Endothelial cell (in vitro differentiated cells): ENCODE measurements at places on chromosomes 2 and 18. TPM values are rescaled to one million over a fixed set of nuclear protein-coding genes. Genes with fewer than 3 reads are reported as not detected.
A peak's percentile ranks its signal among the peaks of the same experiment; 100 is the strongest.

DNA sequence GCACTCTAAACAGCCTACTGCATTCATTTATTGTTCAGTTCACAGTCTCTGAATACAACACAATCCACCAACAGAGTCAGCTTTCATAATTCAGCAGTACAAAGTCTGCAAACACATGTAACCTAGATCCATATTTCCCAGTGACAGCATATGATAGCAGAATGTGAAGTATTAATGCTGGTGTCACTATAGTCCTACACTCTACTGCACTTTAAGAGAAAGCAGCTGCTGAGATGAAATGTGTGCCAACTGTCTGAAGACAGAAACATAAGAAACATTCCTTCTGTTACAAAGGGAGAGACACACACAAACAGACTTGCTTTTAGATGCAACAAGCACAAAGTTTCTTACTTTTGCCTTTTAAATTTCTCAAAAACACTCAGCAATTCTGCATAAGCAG lies 441.8 kb downstream of the ZEB2 start:
- no peak overlapping the region for H3K27ac ChIP-seq
- H3K4me3 ChIP-seq, result no peak overlapping the region
- H3K4me1 ChIP-seq, result peaks cover 7% of the 10 kb centered on the region
- H3K36me3 ChIP-seq, result peaks cover 2% of the 10 kb centered on the region
- no peak for DNase-seq

- no peak overlapping the region for H3K4me3 ChIP-seq
- H3K36me3 ChIP-seq, result no peaks in the 10 kb centered on the region
- no peaks in the 10 kb centered on the region for H3K4me1 ChIP-seq
- peaks cover 2% of the 10 kb centered on the region for H3K27me3 ChIP-seq
- H3K27ac ChIP-seq, result no peak overlapping the region
Measured at GRCh38 chr2:233005096-233005495, 8.0 kb downstream of the NGEF start.

DNA sequence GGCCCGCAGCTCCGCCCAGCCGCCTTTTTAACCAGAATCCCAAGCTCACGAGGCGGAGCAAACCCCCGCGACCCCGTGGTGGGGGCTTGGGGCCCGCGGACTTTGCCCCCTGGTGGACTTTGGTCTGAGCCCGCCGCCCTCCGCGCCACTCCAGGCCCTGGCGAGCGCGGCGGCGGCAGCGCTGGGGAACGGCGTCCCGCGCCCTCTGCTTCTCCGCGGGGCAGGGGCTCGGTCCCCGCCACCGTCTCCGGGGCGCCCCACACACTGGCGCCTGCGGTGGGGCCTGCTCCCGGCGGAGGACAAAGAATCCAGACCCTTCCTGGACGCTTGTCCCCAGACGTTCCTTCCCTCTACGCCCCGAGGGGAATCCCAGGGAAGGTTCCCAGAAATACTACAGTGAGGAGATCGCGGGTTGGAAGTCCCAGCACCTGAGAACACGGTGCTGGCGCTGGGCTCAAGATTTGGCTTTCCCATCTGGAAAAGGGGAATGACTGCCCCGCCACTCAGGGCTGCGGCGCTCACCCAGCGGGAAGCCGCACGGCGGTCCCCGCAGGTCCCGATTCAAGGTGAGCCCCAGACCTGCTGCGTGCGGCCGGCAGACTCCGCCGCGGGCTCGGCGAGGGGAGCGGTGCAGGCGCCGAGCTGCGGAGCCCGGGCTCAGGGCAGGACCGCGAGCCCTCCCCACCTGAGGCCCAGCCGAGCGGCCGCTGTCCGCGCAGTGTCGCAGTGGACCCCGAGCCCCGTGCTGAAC lies at the start of gene HAAO:
TSS of gene HAAO (minus strand) at position 1 of the 751 bp plus-strand sequence. CDS start 47 bp downstream, outside the sequence.
- peak within 1 kb of the TSS; percentile 72 for H3K27ac ChIP-seq
- H3K4me1 ChIP-seq, result peaks cover 41% of the 10 kb centered on the region
- peaks cover 19% of the 10 kb centered on the region for H3K36me3 ChIP-seq
- H3K4me3 ChIP-seq, result peak within 1 kb of the TSS; percentile 89
- peak; percentile 50 for DNase-seq
- H3K27me3 ChIP-seq, result peaks cover 36% of the 10 kb centered on the region

- no peak overlapping the region for H3K4me3 ChIP-seq
- DNase-seq, result peak; percentile 53
- H3K27ac ChIP-seq, result no peak overlapping the region
- no peaks in the 10 kb centered on the region for H3K4me1 ChIP-seq
Measured at GRCh38 chr2:40244675-40245074, 207.2 kb downstream of the SLC8A1 start.

GRCh38 chr18:67783196-67783946 lies 266.9 kb upstream of the DSEL start:
- no peak for DNase-seq
- H3K36me3 ChIP-seq, result no peaks in the 10 kb centered on the region
- no peak overlapping the region for H3K4me3 ChIP-seq

- H3K4me3 ChIP-seq, result no peak overlapping the region
- peaks cover 28% of the 10 kb centered on the region for H3K36me3 ChIP-seq
- peaks cover 5% of the 10 kb centered on the region for H3K4me1 ChIP-seq
- H3K27ac ChIP-seq, result no peak overlapping the region
- DNase-seq, result no peak
Measured at GRCh38 chr18:676736-677135, 19.3 kb downstream of the TYMS start.

DNA sequence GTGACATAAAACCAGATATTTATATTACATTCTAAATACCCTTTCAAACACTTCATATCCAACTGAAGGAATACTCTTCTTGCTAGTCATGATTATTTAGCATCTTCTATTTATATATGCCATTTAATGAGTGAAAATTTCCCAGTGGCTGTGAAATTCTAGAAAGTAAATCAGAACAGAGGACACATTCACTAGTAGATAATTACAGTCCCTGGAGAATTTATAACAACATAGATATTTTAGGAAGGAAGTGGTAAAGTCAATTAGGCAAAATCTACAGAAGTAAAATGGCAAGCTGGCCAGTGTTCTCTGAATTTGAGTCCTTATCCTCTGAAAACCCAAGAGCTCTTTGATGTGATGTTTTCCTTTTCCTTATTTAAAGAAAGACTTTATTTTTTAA lies 121.8 kb downstream of the PMAIP1 start:
- no peak overlapping the region for H3K4me3 ChIP-seq
- no peaks in the 10 kb centered on the region for H3K27me3 ChIP-seq
- DNase-seq, result no peak
- no peak overlapping the region for H3K27ac ChIP-seq

- no peaks in the 10 kb centered on the region for H3K27me3 ChIP-seq
- DNase-seq, result no peak
- H3K4me3 ChIP-seq, result no peak overlapping the region
- H3K36me3 ChIP-seq, result peaks cover 9% of the 10 kb centered on the region
- no peak overlapping the region for H3K27ac ChIP-seq
- H3K4me1 ChIP-seq, result no peaks in the 10 kb centered on the region
Measured at GRCh38 chr2:85195956-85196355, 62.8 kb downstream of the TCF7L1 start.

DNA sequence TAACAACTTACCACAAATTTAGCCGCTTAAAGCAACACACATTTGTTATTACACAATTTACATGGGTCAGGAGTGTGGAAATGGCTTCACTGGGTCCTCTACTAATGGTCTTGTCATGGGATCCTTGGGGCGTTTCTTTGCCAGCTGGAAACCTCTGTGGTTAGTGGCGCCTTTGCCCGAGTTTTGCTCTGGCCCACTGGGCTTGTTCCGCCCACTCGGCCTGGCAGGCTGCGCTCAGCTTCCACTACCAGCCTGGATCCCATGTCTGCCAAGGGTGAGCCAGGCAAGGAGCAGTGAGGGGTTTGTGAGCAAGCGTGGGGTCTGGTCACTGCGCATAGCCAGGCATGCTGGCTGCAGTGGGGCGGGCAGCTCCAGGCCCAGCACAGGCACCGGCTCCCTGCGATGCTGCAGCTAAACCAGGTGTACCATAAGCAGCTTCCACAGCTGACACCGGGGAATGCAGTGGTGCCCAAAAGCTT lies 16.2 kb upstream of the MBD2 start:
- H3K4me3 ChIP-seq, result no peak overlapping the region
- H3K27ac ChIP-seq, result no peak overlapping the region
- peaks cover 5% of the 10 kb centered on the region for H3K36me3 ChIP-seq
- peaks cover 6% of the 10 kb centered on the region for H3K4me1 ChIP-seq

- H3K27ac ChIP-seq, result no peak overlapping the region
- peaks cover 2% of the 10 kb centered on the region for H3K27me3 ChIP-seq
- peaks cover 22% of the 10 kb centered on the region for H3K36me3 ChIP-seq
- no peak overlapping the region for H3K4me3 ChIP-seq
- H3K4me1 ChIP-seq, result no peaks in the 10 kb centered on the region
- no peak for DNase-seq
Measured at GRCh38 chr2:8803658-8804379, 33.6 kb downstream of the KIDINS220 start.

DNA sequence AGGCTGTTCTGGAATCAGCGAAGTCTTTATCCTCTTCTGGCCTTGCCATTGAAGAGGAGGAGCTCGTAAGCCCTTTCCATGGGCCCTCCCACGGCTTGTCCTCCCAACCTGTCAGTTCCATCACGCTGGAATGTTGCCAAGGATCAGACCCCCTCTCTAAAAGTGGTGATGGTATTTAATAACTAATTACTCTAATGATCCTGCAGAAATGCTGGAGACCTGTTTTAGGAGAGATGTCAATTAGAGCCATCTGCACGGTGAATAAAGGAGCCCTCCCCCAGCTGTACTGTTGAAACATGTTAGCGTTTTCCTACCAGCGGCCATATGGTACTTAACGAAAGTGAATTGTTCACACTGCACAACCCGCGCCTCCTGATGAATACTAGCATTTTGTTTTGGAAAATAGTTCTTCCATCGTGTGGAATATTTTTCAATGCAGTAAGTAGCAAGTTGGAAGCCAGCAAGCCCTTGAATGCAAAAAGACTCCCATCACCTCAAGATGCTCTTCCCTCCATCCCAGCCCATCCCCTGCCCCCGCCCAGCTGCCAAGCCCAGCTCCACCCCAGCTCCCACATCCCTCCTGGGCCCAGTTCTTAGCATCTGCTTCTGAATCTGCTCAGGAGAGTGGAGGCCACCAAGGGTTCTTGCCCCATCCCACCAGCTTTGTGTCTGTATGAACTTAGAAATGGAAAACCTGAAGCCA lies 145.4 kb downstream of the KLHL29 start:
- DNase-seq, result no peak
- H3K36me3 ChIP-seq, result peaks cover 3% of the 10 kb centered on the region
- H3K4me3 ChIP-seq, result no peak overlapping the region
- H3K27me3 ChIP-seq, result peaks cover 11% of the 10 kb centered on the region
- H3K4me1 ChIP-seq, result peaks cover 11% of the 10 kb centered on the region

GRCh38 chr2:28982381-28982950 lies 1.4 kb downstream of the TOGARAM2 start:
- H3K4me1 ChIP-seq, result peaks cover 6% of the 10 kb centered on the region
- DNase-seq, result no peak
- H3K27me3 ChIP-seq, result peaks cover 6% of the 10 kb centered on the region
- no peak overlapping the region for H3K4me3 ChIP-seq
- H3K36me3 ChIP-seq, result peaks cover 2% of the 10 kb centered on the region

- peaks cover 36% of the 10 kb centered on the region for H3K36me3 ChIP-seq
- H3K27ac ChIP-seq, result no peak overlapping the region
- no peaks in the 10 kb centered on the region for H3K27me3 ChIP-seq
- H3K4me1 ChIP-seq, result peaks cover 3% of the 10 kb centered on the region
Measured at GRCh38 chr18:46886893-46887292, 30.4 kb downstream of the PIAS2 start.

DNA sequence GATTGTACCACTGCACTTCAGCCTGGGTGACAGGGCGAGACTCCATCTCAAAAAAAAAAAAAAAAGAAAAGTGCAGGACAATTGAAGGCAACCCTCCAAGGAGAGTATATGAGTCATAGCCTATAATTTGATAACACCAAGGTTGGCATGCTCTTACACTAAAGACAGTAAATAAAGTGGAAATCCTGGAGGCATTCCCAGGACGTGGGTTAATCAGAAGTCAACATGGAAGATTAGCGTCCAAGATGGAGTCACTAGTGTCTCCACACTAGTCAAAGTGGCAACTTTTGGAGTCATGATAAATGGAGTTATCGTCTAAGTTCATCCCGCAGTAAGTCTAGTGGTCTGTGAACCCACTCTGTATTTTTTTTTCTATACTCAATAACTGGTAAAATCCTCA lies 21.2 kb upstream of the UGGT1 start:
- no peaks in the 10 kb centered on the region for H3K27me3 ChIP-seq
- no peak for DNase-seq
- H3K4me1 ChIP-seq, result no peaks in the 10 kb centered on the region
- no peak overlapping the region for H3K4me3 ChIP-seq
- no peak overlapping the region for H3K27ac ChIP-seq
- H3K36me3 ChIP-seq, result no peaks in the 10 kb centered on the region

GRCh38 chr2:148292431-148292830 lies 271.5 kb downstream of the MBD5 start:
- H3K4me1 ChIP-seq, result no peaks in the 10 kb centered on the region
- no peaks in the 10 kb centered on the region for H3K36me3 ChIP-seq
- H3K27me3 ChIP-seq, result no peaks in the 10 kb centered on the region
- no peak for DNase-seq

- DNase-seq, result no peak
- H3K4me3 ChIP-seq, result no peak overlapping the region
- peaks cover 3% of the 10 kb centered on the region for H3K27me3 ChIP-seq
- no peaks in the 10 kb centered on the region for H3K36me3 ChIP-seq
- H3K27ac ChIP-seq, result no peak overlapping the region
Measured at GRCh38 chr18:50726960-50727589, 92.7 kb downstream of the MRO start.

GRCh38 chr2:230356084-230356483 lies 29.1 kb downstream of the SP140L start:
- H3K4me3 ChIP-seq, result no peak overlapping the region
- no peaks in the 10 kb centered on the region for H3K27me3 ChIP-seq
- no peak overlapping the region for H3K27ac ChIP-seq
- DNase-seq, result no peak

DNA sequence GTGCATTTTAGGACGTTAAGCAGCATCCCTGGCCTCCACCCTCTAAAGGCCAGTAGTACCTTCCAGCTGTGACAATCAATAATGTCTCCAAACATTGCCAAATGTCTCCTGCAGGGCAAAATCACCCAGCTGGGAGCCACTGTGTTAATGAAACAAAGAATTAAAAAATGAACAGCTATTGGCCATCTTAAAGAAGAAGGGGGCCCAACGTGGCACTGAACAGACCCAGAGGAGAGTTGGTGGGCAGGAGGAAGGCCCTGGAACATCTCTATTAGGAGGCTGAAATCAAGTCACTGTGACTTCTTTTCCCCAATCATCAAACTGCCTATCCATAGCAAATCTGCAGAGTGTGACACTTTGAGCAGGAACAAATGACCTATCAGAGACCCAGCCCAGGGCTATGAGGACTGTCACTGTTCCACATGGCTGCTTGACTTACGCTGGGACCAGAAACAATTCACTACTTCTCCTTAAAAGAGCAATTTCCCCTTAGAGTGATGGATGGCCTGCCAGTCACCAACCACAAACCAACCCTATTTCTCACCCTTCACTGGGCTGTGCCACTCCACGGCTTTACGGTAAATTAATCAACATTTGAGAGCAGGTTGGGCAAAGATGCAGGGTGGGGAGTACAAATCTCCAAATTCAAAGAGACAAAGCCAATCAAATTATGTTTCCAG lies 35.2 kb upstream of the TEX51 start:
- no peaks in the 10 kb centered on the region for H3K36me3 ChIP-seq
- no peak overlapping the region for H3K4me3 ChIP-seq
- DNase-seq, result no peak
- H3K4me1 ChIP-seq, result no peaks in the 10 kb centered on the region

- peaks cover 5% of the 10 kb centered on the region for H3K36me3 ChIP-seq
- no peak overlapping the region for H3K27ac ChIP-seq
- H3K4me1 ChIP-seq, result peaks cover 9% of the 10 kb centered on the region
- H3K4me3 ChIP-seq, result no peak overlapping the region
Measured at GRCh38 chr2:222239091-222239490, 59.7 kb downstream of the PAX3 start.

The TMEM17 gene
- 1.7 TPM for total RNA-seq

The RFTN2 gene
- 27.2 TPM for total RNA-seq

The CCDC141 gene
- 0.67 TPM for total RNA-seq

The KLHL30 gene
- total RNA-seq, result not detected

The MARCHF4 gene
- 0.46 TPM for total RNA-seq

The AAMP gene
- total RNA-seq, result 67.6 TPM

The NT5C1B gene
- total RNA-seq, result not detected

The CCBE1 gene
- 1.2 TPM for total RNA-seq
